ENCODE measurements at places on chromosomes 3 and 15.

- DNase-seq: no peak
These were observed 11.3 kb upstream of the FSIP1 start for GRCh38 chr15:39793923-39794322.

- no peak for DNase-seq
These were observed 52.0 kb downstream of the CCR3 start for GRCh38 chr3:46293991-46294833.

DNA sequence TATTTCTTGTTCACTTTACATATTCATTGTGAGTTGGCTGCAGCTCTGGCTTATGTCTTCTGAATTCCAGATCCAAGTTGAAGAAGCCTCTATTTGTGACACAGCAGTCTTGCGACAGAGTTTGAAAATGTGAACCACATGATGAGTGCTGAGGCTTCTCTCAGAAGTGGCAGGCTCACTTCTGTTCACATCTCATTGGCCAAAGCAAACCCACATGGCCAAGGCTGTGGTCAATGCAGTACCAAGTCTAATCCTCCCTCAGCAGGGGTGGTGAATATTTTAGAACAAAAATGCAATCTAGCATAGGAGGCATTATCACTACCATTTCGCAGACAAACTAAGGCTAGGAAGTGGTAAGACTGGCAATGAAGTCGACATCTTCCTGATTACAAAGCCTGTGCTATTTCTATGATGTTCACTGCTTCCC, 45.2 kb downstream of the CDCP1 start:
- no peak for DNase-seq

DNA sequence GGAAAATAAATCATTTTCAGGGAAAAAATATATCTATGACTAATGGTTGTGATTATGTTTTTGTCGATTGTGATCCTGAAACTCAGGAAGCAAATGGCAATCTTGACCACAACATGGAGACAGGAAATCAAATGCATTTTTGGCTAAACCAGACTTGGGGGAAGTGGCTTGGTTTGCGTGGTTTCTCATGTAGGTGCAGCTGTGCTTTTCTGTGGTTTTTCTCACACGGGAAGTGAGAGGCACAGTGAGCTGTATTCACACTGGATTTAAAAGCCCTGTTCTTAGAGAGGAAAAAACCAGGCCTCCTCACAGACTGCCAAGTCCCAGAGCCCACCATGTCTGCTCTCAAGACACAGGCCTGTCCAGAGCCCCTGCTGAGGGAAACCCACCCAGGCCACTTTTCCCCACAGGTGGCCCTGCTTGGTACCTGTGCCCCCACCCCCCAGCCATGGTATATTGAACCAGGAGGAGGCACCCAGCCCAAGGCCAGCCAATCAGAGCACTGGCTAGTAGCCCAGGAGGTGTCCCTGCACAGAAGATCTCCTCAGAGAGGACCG, 46.1 kb downstream of the BTD start:
- DNase-seq: peak; percentile 31

GRCh38 chr3:31934866-31935265, 46.2 kb downstream of the OSBPL10 start:
- no peak for DNase-seq

GRCh38 chr3:186642014-186642413, 1.8 kb downstream of the FETUB start:
- DNase-seq: no peak

GRCh38 chr3:13066236-13066635, 7.0 kb downstream of the IQSEC1 start:
- DNase-seq: no peak

DNA sequence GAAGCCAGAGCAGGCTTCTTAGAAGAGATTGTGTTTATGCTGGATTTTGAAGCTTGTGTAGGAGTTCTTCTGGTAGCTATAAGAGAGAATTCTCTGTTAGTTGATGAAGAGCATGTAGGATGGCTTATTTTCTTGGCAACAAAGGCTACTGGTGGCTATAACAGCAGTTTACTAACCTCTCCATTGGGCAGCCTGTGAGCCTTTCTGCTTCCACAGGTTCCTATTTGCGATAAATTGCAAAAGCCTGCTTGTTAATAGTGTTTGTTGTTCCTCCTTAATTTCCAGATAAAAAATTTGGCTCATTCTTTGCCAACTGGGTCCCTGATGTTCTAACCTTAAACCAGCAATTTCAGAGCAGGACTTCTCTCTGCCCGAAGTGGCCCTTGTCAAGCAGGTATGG, 290.6 kb upstream of the TRIM42 start:
- DNase-seq: no peak

GRCh38 chr15:62752657-62753517, 289.7 kb upstream of the TPM1 start:
- DNase-seq: no peak

DNA sequence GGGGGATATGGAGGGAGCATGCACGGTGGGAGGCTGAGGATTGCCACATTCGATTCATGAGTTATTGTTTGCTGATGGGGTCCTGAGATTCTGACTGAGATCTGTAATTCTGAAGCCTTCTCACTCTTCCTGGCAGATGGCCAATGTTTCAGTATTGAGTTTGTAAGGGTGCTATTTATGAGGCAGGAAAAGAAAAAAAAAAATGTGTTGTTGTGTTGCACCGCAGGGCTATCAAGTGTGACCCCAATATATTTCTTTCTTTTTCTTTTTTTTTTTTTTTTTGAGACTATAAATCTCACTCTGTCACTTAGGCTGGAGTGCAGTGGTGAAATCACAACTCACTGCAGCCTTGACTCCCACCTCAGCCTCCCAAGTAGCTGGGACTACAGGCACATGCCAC, 3.2 kb upstream of the SENP2 start:
- no peak for DNase-seq

GRCh38 chr3:42663581-42664437, 10.3 kb downstream of the ZBTB47 start:
- no peak for DNase-seq

DNA sequence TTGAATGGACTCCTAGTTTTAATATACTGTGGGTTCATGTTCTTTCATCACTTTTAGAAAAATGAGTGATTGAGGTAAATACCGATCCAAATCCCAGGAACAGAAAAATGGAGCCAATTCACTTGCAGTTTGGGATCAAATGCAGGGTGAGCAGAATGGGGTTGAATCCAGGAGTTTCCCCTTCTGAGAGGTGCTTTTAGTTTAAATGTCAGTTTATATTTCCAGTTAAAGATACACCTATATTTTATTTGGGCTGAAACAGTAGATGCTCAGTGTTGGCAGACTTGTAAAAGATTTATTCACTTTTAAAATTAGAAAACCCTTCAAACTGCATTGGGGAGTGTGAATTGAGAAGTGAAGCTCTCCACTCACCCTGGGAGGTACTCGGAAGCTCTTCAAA, 2.6 kb downstream of the TRIM71 start:
- no peak for DNase-seq

DNA sequence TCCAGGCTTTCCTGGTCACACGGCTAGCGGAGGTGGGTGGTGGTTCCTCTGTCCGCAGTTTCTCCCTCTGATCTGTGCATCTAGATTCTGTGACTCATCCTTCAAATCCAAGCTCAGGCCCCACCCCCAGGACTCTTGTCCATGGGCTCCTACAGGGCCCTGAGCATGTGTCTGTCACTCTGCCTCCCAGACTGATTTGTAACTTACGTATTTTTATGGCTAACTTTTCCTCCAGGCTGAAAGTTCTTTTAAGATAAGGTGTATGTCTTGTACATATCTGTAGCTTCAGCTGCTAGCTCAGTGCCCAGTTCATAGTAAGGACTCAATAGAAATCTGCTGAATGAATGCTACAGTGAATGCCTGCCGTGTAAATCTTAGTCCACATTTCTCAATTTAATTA, 8.0 kb downstream of the ESYT3 start:
- no peak for DNase-seq

- no peak for DNase-seq
These were observed 61.7 kb downstream of the SCN11A start for GRCh38 chr3:38989917-38990510.

DNA sequence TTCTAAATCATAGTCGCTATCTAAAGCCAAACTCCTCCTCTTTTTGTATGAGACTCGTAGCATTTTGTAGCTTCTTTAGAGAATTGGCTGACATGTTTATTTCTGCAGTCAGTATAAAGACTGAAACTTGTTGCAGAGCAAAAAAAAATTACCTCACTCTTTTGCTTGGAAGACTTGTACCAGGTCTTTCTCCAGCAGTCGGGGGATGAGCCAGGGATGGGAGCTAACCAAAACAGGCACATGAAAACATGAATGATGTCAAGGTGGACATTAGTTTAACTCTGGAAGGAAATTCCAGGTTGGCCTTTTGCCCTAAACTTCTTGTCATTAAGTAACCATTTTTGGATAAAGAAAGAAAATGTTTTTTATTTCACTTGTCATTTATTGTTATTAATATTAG, 47.0 kb upstream of the SCAANT1 start:
- no peak for DNase-seq

- no peak for DNase-seq
These were observed 55.5 kb upstream of the MRPS22 start for GRCh38 chr3:139288266-139288821.

DNA sequence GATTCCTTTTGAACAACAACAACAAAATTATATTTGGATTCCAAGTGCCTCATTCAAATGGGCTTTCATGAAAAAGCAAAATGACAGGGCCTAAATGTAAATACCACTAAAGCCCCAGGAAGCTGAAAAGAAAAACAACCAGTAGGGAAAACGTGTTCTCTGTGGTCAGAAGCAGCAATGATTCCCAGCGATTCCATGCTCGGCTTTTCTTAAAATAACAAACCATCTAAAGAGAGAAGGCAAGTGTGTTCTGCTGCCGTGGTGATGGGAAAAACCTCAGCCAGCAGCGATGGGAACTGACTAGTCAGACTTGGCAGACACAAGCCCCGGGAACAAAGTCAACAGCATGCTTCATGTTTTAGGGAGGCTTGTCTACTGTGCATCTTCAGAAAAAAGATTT, 153.6 kb downstream of the TNIK start:
- no peak for DNase-seq

- no peak for DNase-seq
These were observed 14.8 kb downstream of the TARS3 start for GRCh38 chr15:101709466-101709865.

DNA sequence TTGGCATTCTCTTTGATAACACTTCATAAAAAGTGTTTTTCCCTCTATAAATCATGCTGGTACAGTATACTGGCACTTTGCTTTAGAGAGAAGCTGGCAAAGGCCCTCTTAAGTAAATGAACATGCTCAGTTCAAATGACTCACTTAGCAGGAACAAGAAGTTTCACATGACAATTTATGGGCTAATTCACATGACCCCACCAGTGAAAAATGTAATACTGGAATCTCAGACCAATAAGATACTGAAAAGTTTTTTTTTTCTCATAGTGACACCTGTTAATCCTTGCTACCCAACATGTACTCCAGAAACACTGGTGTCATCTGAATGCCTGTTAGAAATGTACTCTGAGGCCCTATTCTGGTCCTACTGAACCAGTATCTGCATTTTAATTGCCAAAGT, 13.9 kb downstream of the BTBD1 start:
- no peak for DNase-seq

DNA sequence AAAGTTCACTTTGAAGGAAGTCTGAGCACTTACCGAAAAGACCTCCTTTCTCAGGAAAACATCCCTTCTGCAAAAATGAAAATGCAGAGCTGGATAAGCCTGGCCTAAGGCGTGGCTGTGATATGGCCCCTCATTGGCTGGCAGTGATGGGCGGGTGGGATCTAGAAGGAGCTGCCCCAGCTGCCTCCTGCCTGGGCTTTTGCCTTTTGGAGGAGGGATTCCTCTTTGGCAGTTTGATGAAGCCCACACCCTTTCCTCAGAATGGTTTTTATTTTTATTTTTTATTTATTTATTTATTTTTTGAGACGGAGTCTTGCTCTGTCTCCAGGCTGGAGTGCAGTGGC, 4.0 kb upstream of the DZIP1L start:
- DNase-seq: no peak

GRCh38 chr3:105791919-105792786, 76.7 kb downstream of the CBLB start:
- no peak for DNase-seq

DNA sequence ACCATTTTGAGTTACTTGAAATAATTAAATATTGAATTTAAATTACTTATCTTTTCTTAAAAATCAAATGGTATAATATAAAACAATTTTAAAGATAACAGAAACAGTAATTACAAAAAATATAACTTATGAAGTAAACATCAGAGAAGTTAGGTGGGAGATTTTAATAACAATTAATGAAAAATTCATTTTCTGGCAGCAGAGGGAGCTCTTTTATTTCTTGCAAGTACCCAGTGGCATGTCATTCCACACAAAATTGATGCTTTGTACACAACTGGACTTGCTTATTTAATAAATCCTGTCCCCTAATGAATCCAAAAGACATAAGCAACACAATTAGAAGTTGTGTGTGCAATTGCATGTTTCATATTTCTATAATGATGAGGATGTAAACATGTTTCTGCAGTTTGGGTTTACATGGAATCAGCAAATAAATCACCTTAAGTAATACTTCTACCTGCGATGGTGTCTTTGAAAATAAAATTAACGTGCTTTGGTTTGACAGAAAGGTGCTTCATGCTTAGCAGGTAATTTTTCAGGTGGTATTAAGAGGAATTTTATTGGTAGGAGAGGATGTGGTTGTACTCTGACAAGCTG, 861.3 kb downstream of the ZPLD1 start:
- no peak for DNase-seq

GRCh38 chr15:36579792-36580431, 486 bp downstream of the CDIN1 start:
- DNase-seq: no peak

- no peak for DNase-seq
These were observed 67.8 kb downstream of the SNRK start for GRCh38 chr3:43353923-43354670.

- no peak for DNase-seq
These were observed 32.5 kb upstream of the ZNF445 start for GRCh38 chr3:44510000-44510368.

DNA sequence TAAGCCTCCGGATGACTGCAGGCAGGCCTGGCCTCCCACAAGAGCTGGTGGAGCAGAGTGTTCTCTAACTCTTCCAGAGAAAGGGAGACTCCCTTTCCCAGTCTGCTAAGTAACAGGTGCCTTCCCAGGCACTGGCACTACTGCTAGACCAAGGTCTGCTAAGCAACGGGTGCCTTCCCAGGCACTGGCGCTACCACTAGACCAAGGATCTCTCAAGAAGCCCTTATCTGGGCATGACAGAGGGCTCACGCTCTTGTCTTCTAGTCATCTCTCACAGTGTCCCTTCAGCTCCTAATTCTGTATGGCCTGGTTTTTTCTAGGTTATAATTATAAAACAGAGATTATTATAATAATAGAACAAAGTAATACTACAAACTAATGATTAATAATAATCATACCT, 27.8 kb downstream of the MYL3 start:
- no peak for DNase-seq

GRCh38 chr15:41180206-41180789, 50.3 kb downstream of the EXD1 start:
- no peak for DNase-seq

DNA sequence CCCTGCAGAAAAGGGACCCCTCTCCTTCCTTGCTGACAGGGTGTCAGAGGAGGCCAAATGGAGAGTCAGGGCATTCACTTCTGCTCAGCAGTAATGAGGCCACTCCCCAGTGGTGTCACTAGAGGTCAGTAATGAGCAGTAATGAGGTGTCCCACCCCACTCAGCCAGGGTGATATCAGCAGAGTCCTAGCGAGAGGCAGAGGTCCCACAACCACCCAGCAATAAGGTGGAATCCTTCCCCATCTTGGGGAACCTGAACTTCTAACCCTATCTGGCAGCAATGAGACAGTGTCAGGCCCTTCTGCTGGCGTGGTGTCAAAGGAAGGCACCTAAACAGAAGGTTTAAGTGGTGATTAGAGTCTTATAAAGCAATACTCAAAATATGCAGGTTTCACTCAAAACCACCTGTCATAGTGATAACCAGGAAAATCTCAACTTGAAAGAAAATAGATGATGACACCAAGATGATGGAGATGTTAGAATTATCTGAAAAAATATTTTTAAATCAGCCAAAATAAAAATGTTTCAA, 12.9 kb downstream of the OCA2 start:
- peak; percentile 44 for DNase-seq

All from activated CD8-positive, alpha-beta memory T cell treated with anti-CD3 and anti-CD28 coated beads for 4 hours (primary cell).